ENCODE measurements at places on chromosomes 7 and 10. TPM values are rescaled to one million over a fixed set of nuclear protein-coding genes. Genes with fewer than 3 reads are reported as not detected.

The BTBD16 gene
- not detected for total RNA-seq

The NPY4R2 gene
- not detected for total RNA-seq

The OR6B1 gene
- total RNA-seq: not detected

The SUN3 gene
- not detected for total RNA-seq

The KLF6 gene
- 52.1 TPM for total RNA-seq

The TOMM7 gene
- 197 TPM for total RNA-seq

The LIPF gene
- not detected for total RNA-seq

The NOS3 gene
- not detected for total RNA-seq

The CFTR gene
- total RNA-seq: not detected

The SLC18A3 gene
- not detected for total RNA-seq

The SLC13A1 gene
- not detected for total RNA-seq

The NODAL gene
- not detected for total RNA-seq

The WNT8B gene
- not detected for total RNA-seq

The ERV3-1 gene
- 18.9 TPM for total RNA-seq

The ANKRD61 gene
- total RNA-seq: not detected

The VCL gene
- total RNA-seq: 201 TPM

The CALHM3 gene
- not detected for total RNA-seq

The ANKRD26 gene
- 15.6 TPM for total RNA-seq

The CDH23 gene
- under 0.01 TPM for total RNA-seq

The SPDYE8 gene
- total RNA-seq: not detected

The HKDC1 gene
- total RNA-seq: 2.9 TPM

The CHCHD1 gene
- 12.7 TPM for total RNA-seq

The BAZ1B gene
- total RNA-seq: 58.3 TPM

The TAS2R38 gene
- total RNA-seq: not detected

The PDK4 gene
- 0.36 TPM for total RNA-seq

The GGCT gene
- total RNA-seq: 24.2 TPM

The AQP1 gene
- 0.59 TPM for total RNA-seq

The RBM28 gene
- total RNA-seq: 16.6 TPM

The DENND10 gene
- 102 TPM for total RNA-seq

The OPALIN gene
- total RNA-seq: not detected

The C10orf120 gene
- total RNA-seq: not detected

The C7orf57 gene
- under 0.01 TPM for total RNA-seq

The COMMD3 gene
- total RNA-seq: 49.2 TPM

The SLC26A5 gene
- total RNA-seq: not detected

The ITIH5 gene
- total RNA-seq: 2.2 TPM

The BMPER gene
- 9.7 TPM for total RNA-seq

The NYAP1 gene
- under 0.01 TPM for total RNA-seq

The IDI2 gene
- total RNA-seq: not detected

The KLF14 gene
- not detected for total RNA-seq

The IDE gene
- total RNA-seq: 42.4 TPM

The NPC1L1 gene
- total RNA-seq: not detected

The CALHM2 gene
- 54.6 TPM for total RNA-seq

The COL26A1 gene
- total RNA-seq: not detected
